ENCODE measurements at places on chromosomes 1 and 21. TPM values are rescaled to one million over a fixed set of nuclear protein-coding genes. Genes with fewer than 3 reads are reported as not detected.

Gene SELP
- total RNA-seq = 27.7 TPM

DNA sequence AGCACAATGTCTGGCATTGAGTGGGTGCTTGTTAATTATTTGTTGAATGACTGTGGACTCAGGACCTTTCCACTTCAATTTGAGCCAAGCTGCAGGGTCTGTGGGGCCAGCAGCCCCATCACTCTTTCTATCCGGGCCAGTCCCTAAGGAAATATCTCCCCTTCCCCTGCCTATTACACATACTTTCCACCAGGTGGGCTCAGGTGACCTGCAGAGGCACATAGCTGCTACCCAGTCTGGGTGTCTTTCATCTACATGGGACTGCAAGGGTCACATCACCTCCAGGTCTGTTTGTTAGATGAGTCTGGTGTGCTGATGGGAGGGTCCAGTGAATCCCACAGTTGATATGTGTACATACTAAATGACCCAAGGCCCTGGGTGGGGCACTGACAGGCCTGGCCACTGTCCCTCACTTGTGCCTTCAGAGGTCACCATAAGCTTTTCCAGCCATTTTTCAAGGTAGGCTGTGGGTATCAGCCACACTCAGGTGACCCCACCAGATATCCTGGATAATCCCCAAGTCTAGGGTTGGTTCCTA lies 59.5 kb upstream of the KDM4A start:
- no peak for DNase-seq

- DNase-seq = no peak
These were observed 19.2 kb downstream of the HOOK1 start for GRCh38 chr1:59833991-59834390.

DNA sequence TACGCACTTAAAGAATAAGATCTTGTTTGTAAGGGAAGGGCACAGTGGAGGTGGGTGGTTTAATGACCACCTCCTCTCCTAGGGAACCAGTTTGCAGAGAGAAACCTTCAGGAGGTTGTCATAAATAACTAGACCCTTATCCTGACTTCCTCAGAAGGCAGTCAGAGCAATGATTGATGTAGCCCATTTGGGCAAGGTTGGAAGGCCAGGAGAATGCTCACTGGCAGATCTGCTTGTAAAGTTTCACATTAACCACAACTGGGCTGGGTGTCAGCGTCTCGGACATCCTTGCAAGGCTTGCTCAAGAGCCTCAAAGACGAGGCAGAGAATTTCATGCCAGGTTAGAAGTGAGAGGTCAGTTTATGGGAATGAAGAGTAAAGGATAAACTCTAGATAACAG lies 87.6 kb upstream of the TRABD2B start:
- DNase-seq = no peak

DNA sequence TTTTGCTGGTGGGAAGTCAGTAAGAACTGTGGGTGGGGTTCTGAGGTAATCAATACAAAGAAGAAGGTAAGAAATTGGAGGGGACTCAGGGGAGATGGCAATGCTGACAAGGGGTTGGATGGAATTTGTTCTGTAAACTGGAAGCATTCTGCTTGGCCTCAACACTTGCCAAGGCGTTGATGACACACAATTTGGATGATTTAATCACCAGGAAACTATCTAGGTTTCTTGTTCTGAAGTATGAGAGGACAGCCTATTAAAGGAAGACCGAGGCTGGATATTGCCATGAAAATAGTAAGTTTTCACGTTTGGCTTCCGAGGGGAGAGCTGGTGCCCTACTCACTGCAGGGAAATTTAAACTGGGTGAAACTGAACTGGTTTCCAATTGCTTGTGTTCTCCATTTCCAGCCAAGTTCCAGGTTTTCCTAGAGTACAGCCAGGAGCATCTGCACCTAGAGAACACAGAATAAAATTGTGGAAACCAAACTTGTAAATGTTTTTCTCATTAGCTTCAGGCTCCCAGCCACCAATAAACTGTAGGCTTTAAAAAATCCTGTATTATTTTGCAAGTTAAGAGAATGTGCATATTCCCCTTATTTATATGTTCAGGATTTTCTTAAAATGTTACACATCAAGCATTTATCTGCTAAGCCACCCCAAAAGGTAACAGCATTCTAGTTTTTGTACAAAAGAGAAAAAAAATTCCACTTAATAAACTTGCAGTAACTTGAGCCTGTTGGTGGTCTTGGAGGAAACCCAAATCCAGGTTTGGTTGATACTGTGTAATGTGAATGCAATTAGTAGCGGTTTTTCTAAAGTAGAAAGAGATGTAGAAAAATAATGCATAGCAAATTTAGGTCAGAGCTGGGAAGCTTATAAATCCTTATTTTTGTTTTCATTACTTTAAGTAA lies 53.8 kb downstream of the ROR1 start:
- no peak for DNase-seq

DNA sequence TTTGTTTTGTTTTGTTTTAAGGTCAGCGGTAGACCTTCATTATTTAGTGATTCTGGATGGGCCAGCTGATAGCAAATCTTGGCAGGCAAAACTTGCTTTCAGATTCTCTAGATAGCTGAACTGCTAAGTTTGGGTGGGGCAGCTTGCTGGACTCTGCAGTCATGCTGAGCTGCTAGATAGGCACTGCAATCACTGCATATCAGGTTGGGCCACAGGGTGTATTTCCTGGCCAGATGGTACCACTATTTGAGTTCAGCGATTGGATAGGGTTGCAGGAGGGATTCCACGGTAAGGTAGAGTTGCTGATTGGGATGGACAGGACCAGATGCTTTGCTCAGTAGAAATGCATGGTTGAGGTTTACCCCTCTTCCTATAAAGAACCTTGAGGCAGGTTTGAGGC lies 579.3 kb upstream of the ADGRL4 start:
- no peak for DNase-seq

DNA sequence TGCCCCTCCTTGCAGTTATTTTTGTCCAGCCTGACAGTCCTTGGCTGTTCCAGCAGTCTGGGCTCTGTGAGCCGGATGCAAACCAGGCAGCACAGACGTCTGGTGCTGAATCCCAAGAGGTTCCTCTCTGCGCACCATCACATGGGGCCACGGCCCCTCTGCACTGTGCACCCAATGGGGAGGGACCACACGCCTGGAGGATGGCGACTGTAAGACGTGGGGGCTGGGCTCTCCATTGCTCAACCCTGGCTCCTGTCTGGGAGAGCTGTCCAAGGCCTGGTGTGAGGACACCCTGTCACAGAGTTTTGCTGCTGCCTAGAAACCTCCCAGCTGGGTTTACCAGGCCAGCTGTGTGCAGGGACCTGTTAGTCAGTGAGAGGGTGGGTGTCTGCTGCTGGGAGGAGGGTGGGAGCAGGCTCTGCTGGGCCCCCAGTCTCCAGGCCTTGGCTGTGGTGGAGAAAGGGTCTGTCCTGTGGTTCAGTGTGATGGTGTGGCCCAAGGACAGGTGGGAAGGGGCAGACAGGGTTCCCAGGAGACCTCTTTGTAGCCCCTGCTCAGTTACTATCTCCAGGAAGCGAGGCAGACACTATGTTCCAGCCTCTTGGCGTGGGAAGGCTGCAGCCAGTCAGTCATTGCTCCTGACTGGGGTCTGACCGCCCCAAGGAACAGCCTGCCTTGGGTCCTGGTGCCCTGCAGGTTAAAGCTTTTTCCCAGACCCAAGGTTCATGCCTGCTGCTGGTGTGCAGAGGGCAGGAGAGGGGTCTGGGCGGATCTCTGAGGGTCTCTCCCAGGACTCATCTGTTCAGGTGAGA lies 13.8 kb downstream of the HEYL start:
- DNase-seq = no peak

DNA sequence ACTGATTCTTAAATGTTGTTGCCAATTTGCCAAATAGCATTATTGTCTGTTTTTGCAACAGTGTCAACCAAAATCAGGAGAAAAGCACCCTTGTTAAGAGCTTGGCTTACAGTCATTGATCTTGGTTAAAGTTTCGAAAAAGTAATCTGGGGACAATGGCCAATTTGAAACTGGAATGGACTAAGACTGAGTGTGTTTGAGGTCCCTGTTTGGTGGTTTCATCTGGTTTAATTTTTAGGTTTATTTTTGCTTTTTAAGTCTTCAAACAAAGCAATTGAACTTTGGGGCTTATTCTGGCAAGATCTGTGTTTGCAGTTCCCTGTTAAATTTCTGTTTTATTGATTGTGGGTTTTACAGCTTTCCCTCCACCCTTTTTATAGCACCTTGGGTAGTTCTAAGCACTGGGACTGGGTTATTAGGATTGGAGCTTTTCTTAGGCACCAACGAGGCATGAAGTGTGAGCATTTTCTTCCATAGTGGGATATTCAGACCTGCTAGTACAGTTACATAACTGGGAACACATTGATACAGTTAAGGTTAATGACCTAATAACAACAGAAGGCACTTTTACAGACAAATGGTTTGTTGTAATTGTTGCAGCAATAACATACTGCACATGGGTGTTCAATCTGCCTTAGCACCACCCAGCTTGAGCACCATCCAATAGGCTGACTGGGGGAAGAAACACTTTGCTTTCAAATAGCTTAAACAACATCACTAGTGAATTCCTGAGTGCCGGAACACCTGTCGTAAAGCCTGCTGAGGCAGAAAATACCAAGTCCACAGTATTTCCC lies 40.6 kb upstream of the MAP10 start:
- DNase-seq = no peak

DNA sequence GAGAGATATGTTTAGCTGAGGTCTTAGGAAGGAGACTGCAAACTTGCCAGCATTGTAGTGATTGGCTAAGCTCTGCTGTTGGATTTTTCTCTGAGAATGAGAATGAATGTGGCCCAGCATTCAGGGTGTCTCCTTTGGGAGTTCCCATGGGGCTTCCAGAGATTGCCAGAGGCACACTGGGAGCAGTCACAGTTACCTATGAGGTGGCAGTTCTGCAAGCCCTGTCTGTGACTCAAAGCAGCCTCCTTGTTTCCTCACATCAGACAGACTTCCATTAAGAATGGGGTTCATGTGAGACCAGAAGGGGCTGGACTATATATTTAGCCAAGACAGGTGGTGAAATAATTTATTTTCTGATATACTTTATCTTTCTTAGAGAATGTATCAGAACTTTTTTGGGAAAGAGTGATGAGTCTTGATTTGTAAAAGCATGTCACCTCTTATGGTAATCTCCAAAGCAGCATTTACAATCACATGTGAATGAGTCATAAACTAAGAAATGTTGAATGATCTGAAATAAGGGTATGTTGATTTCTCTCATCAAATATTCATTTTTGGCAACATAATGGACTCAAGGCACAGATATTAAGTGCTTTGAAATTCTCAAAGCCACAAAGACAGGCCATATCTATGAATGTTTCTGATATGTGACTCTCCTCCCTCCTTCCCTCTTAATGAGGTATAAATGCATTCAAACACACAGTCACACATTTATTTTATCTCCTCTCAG lies 9.5 kb upstream of the SLC19A2 start:
- no peak for DNase-seq

Measured in glomerular endothelial cell (primary cell).